Stimulated activated CD8-positive, alpha-beta memory T cell treated with anti-CD3 and anti-CD28 coated beads, Interleukin-2, amount 100 ng/mL, for 1 hour (primary cell): ENCODE measurements at places on chromosomes 12 and 14.

DNA sequence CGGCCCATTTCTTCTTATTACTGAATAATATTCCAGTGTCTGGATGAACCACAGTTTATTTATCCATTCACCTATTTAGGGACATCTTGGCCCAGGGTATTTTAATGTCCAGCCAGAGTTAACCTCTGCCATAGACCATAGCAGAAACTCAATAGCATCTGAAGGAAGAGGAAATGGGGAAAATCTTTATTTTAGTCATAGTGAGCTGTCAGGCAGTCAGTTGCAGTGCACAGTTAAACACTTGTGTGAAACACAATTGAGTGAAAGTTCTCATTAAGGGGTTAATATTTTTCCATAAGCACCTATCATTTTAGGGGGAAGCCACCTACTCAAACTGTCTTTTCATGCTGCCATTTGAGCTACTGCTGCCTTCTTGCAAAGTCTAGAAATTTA lies 197.3 kb upstream of the PPFIA2 start:
- no peak for DNase-seq

DNA sequence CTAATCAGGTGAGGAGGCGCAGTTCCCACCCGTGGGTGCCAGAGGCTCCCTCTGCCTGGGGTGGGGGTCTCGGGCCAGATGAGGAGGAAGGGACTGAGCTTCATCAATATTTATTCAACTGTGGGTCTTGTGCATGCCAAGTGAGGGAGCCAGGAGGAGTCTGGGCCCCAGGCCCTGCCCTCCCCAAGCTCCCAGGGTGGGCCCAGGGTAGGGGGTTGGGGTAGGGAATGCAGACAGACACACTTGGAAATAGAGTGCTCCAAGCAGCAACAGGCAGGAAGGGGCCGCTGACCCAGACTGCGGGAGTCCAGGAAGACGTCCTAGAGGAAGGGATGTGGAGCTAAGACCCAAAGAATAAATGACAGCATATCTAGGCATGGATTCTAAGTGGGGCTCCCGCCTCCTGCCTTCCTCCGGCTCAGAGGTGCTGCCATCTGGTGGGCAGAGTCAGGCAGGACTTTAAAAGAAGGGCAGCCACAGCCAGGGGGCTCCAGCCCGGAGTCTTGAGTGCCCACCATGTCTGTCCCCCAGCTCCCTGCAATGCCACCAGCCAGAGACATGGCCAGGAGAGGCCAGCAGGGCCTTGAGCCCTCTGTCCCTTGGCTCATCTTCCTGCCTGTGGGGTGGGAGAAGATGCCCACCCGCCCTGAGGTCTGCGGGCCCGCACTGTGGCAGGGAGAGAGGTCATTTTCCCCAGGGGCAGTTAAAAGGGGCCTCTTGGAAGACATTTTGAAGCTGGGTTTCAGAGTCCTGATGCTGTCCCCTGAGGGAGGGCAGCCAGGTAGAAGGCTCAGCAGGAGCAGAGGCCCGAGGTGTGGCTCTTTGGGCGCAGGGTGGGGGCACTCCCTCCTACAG lies 70.1 kb downstream of the PHETA1 start:
- peak; percentile 5 for DNase-seq

DNA sequence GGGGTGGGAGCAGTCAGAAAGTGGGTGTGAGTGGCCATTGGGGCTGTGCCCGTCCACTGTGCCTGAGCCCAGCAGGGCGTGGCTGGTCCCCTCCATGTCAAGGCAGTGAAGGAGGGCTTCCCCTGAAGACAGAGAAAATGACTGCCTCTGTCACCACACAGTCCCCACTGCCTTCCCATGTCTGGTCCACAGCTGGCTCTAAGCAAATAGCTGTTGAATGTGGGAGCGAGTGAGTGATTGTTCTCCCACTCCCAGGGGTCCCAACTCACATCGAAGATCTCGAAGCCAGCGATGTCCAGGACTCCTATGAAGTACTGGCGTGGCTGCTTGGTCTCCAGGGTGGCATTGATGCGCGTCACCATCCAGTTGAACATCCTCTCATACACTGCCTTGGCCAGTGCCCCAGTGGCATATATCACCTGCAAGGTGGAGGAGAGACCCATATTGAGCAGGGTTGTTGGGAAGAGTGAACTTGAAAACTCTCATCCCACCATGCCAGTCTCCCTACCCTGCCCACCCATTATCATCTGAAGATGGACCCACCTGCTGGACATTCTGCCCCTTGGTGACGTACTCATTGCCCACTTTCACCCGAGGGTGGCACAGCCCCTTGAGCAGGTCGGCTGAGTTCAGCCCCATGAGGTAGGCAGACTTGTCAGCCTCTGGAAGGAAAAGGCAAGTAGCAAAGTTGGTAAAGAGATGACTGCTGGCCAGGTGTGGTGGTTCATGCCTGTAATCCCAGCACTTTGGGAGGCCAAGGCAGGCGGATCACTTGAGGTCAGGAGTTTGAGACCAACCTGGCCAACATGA lies 6.6 kb downstream of the MYH7 start:
- no peak for DNase-seq

DNA sequence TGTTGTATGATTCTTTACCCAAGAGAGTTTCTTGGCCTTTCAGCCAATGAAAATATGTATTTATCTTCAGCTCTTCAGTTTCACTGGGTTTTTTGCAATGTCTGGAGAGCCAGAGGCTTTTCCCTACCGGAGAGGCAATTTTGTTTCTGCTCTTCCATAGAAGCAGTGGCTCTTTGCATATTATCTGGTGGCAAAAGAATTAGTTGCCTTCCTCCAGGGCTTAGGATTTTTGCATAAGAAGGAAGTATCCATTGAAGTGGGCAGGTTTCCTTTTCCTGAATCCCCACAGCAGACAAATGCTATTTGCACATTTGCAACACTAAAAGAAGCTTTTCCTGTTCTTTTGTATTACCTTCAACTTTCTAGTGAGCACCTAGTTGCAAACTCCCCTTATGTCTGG lies 75.2 kb downstream of the NTS start:
- no peak for DNase-seq

DNA sequence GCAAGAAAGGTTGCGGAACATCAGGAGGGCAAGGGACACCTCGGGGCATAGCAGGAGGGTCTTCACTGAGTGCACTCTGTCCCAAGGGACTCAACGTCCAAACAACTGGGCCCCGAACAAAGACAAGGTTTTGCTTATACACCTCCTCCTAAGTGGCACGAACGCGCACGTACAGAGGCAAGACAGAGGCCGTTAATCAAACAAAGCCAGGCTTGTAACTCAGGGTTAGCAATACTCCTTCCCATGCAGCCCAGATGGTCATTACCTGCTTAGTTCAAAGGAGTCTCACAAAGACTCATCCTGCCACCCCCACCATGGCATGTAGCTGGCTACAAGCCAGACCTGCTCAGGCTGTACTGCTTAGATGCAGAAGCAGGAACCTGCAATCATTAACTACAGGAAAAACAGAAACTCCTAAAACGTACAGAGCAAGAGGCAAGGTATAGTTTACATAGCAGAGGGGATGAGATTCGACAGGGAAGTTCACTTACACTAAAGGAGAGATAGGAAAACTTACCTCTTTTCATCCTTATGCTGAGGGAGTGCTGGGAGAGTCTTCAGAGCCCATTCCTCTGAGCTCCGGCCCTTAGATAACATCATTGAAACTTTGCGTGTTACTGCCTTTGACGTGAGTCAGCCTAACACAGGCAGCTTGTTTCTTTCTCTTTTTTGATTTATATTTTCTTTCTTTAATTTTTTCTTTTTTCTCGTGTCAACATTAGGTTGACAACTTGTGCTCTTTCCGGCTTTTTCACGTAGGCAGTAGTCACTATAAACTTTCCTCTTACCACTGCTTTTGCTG lies 1319.1 kb downstream of the TMEM121 start:
- no peak for DNase-seq

GRCh38 chr12:47888153-47888819 lies 16.5 kb downstream of the VDR start:
- no peak for DNase-seq

DNA sequence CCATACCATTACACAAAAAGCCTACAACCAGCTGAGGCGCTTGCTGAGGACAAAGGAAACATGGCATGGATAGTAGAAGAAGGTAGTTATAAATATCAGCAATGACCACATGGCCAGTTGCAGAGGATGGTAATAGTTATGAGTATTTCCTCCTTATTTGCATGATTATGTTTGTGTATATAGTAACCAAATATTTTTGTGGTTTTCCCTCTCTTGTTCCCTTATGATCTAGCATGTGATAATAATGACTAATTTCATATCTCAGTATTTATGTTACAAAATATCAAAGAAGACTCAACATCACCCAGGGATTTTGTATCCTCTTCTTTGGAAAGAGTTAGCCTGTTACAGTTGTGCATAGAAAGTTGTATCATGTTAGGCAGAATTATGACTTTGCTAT lies 13.5 kb upstream of the CATSPERB start:
- DNase-seq: no peak

GRCh38 chr12:12964255-12964654 lies 12.3 kb upstream of the GPRC5D start:
- DNase-seq: no peak

GRCh38 chr14:100868621-100869370 lies 34.7 kb downstream of the RTL1 start:
- DNase-seq: no peak

DNA sequence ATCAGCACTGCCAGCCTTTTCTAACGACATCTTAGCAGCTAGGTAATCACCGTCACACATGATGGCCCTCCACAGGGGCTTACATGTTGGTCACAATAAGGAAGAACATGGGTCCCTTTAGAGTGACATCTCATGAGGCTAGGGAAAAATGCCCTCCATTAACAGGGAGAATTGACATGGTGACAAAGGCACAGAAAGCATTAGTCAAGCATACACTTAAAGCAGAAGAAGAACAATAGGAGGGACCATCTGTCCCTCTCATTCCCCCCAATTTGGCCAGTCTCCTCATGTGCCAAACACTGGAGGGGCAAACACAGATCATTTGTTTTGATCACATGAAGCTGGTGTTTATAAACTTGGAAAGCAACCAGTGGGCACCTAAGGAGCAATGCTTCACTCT lies 78.0 kb downstream of the GRIP1 start:
- no peak for DNase-seq

GRCh38 chr12:109890620-109891170 lies 9.4 kb upstream of the TCHP start:
- no peak for DNase-seq

- DNase-seq: no peak
Observed at GRCh38 chr14:52806115-52806514, 14.7 kb upstream of the GNPNAT1 start.

GRCh38 chr12:55737581-55738122 lies 5.3 kb upstream of the GDF11 start:
- no peak for DNase-seq

DNA sequence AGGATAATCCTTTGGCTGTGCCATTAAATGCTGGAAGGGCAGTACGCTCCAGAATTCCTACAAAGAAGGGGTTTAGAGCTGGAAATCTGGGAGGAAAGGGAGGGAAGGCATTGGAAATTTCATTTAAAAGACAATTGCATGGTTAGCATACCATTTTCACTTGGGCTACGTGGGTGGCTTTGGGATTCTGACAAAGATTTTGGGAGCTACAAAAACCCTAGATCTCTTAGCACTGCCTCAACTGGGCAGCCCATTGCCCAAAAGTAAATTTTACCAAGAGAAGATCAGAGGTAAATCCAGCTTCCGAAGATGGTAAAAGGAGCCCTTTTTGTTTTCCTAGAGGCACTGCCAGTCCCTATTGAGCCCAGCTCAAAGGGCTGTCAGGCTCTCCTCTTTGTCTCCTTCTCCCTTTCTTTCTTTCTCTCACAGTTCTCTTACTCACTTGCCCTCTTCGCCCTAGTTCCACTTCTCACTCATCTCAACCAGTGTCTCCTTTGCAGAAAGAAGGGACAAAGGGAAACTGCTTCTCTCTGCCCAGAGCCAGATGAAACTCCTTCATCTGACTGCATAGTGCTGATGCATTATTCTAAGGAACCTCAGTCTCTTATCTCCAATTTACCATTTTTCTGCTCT lies 125.4 kb upstream of the PLEKHA5 start:
- DNase-seq: no peak

GRCh38 chr14:71964716-71965115 lies 32.5 kb downstream of the RGS6 start:
- no peak for DNase-seq

GRCh38 chr12:119302451-119303080 lies 32.0 kb upstream of the CCDC60 start:
- DNase-seq: no peak

DNA sequence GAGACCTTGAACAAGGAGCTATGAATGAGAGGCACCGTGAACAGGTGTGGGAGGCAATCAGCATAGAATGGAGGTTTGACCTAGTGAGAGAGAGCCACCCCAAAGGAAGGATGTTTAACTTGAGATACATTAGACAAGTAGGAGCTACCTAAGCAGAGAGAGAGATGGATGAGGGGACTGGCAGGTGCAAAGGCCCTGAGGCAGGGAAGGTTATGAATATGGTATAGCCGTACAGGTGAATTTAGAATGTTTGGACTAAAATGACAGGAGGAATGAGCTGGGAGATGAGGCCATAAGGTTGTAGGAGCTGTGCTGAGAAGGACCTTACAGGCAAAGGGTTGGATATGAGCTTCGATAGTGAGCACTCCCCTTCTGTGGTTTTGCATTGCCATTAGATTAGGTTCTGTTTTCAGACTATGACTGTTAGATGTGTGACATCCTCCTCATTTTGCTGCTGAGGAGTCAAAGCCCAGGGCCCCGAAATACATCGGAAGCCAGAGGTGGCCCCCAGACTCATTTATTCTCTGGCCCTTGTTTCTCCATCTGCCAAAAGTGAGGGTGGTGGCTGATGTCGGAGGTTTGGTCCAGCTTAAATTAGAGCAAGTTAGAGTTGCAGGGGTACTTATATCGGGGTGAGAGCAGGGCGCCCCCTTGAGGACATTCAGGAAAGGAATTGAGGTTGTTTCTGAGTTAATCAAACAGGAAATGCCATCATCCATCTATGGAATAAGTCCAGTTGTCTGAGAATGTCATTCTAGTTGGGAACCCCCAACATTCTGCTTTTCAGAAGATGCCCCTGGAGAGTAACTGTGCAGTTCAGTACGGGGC lies 29.4 kb downstream of the SLC24A4 start:
- no peak for DNase-seq

- DNase-seq: no peak
Observed at GRCh38 chr12:26133521-26133920, 8.7 kb upstream of the BHLHE41 start.

- DNase-seq: no peak
Observed at GRCh38 chr12:71873821-71874220, 34.3 kb downstream of the TBC1D15 start.
